SK-N-SH treated with all-trans-retinoic acid at 6 μM for 48 hours (cell line): ENCODE measurements at places on chromosomes 12 and 14.

DNA sequence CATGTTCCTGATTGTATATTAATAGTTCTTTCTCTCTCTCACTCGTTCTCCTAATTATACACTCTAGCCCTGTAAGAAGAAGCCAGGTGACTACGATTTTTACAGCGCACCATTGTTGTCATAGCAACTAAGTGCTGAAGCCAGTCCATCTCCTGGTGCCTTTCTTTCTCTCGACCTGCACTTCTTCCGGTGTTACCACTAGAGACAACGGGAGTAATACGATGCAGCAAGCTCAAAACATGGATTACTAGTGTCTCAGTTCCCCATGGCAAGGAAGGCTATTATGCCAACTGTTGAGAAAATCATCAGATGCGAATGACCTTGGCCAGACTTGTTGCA, 40.8 kb upstream of the DCD start:
- ATAC-seq, result no peak

DNA sequence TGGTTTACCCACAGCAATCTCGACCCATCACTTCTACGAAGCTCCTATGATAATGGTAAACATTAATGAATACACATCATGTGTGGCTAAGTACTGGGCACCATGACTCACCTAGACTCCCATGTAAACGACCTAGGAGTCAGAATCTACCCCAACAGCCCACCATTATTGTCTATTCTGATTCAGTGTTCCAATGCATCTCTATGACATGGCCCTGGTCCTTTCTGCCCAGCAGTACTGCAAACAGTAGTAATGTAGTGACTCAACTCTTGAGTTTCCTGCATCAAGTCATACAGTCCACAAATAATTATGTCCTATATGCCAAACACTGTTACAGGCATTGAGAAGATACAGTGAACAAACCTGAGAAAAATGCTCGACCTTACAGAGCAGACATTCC, 14.6 kb downstream of the GTF2A1 start:
- no peak for ATAC-seq

- ATAC-seq, result no peak
These were observed 1319.8 kb downstream of the TMEM121 start for GRCh38 chr14:106846218-106846617.

- ATAC-seq, result no peak
These were observed 66.7 kb downstream of the ZFP36L1 start for GRCh38 chr14:68726093-68726695.

DNA sequence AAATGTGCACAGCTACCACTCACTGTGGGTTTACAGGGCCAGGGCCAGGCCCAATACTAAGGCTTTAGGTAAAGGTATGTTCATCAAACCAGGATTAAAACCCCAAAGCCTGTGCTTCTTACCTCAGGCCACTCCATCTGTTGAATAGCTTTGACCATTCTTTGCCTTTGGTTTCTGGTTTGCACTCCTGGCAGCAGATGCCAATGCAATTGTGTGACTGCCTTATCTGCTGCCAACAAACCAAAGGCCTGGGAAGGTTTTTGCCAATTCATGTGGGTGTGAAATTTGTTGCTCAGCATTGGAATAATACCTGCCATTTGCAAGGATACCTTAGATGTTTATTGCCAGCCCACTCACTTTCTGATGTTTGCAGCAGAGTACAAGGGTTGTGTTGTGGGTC, 221.6 kb downstream of the C12orf75 start:
- no peak for ATAC-seq

DNA sequence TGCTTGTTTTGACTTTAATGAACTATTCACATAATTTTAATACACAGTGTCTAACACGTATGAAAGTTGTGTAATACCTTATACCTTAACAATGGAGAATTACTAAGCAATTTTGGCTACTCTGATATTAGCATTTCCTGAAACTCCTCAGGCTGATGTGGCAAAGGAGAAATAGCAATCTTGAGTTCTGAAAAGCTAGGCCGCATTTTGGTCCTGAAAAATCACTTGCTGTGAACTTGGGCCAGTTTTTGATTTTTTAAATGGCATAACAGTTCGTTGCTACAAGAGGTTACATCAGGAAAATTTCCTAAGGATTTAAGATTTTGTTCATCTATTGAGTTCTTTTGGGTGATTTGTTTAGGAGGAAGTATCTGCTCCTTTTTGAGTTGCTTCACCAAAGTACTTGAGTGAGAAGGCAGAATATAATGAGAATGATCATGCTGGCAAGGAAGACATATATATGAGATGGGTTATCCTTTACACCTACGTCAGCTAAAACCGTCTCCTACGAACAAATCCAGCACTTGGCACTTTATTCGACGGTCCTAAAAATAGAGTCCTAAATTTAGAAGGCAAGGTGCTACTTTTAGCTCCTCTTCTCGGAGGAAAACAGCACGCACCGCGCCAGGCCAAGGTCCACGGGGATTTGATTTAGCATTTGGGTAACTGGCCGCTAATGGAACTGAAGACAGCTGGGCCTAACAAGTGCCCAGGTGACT, 32.2 kb downstream of the MIA2 start:
- no peak for ATAC-seq

- ATAC-seq, result peak; percentile 79
These were observed 92.7 kb downstream of the LRRC74A start for GRCh38 chr14:76918782-76919394.

DNA sequence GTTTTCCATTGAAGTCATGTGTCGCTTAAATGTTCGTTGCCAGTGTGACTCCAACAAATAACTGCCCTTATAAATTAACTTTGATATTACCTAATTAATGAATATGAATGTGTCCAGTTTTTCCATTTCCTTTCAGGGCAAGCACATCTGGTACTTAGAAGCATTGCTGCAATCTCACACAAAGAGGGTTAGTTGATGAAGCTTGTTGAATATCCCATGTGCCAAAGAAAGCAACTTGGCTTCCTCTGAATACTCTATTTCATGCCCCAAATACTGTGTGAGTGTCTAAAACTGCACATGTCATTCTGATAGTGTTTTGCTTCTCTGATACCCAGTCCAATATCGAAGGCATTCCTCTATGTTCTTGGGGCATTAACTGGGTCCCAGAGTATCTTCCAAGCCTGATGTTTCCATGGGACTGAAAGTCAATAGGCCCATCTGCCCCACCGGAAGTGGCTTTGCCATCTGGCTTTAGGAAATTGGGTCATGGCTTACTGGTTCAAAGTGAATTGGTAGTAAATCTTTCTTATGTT, 75.8 kb upstream of the CNTN1 start:
- ATAC-seq, result no peak

DNA sequence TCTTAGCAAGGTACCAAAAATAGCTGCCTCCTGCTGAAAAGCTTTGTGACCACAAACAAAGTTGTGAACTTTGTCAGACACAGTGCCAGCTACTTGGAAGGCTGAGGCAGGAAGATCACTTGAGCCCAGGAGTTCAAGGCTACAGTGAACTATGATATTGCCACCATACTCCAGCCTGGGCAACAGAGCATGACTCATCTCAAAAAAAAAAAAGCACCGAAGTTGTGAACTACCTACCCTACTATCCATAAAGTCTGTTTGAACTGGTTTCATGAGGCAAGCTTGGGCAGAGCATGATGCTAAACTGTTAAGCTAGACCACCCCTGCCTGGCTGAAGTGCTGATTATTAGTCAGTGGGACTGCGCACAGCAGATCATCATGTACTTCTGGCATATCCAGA, 75.5 kb downstream of the RAD52 start:
- peak; percentile 37 for ATAC-seq

DNA sequence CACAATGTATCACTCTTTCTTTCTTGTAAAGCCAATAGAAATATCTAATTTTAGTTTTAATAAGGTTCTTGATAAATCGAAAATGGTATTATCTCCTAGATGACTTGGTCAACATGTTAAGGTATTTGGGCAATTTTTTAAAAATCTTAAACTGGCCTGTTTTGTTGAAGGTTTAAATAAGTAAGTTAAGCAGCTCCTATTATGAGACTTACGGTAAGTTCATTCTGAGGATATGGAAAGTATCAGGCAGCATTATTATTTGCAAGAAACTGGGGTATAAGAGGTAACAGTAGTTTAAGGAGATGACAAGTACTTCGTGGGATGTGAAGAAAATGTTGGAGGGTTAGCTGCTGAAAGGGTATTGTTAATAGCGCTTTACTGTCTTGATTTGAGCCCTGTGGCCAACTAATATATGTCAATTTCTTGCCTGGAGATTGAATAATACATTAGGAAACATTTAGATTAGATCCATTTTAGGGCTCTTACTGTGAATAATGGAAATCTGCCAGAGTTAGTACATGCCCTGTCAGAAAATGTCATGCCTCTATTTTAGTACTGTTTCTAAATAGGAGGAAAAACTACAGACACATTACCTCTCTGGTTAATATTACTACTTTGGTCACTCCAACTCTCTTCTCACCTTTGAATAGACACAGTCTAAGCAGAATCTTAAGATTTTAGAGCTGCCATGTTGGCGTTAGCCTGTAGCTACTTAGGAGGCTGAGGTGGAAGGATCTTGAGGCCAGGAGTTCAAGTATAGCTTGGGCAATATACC, 5.0 kb downstream of the STRAP start:
- no peak for ATAC-seq

- ATAC-seq, result no peak
These were observed 133.0 kb downstream of the PAWR start for GRCh38 chr12:79557690-79558315.
